ENCODE measurements at places on chromosomes 5 and 9.

DNA sequence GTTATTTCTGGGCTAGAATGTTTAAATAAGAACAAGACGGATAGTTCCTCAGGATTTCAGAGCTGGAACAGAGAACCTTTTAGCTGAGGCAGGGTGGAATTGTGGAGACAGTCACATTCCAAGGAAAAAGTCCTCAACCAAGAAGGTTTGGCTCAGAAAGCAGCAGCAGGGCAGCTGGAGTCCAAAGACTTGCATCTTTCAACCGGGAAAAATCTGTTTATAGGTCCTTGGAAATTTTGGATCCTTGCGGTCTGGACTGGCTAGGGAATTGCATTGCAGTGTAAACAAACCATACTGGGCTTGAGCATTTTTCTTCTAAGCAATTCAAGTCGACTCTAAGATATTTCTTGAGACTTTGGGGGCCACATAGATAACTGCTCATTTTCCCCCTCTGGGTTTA lies 40.8 kb upstream of the HMHB1 start:
- no peak for DNase-seq

- peak; percentile 48 for DNase-seq
Observed at GRCh38 chr9:92608909-92609445, 61.0 kb downstream of the IPPK start.

GRCh38 chr5:177339107-177339638 lies 12.3 kb downstream of the LMAN2 start:
- DNase-seq: no peak

- no peak for DNase-seq
Observed at GRCh38 chr5:37696190-37697021, 143.4 kb downstream of the GDNF start.

DNA sequence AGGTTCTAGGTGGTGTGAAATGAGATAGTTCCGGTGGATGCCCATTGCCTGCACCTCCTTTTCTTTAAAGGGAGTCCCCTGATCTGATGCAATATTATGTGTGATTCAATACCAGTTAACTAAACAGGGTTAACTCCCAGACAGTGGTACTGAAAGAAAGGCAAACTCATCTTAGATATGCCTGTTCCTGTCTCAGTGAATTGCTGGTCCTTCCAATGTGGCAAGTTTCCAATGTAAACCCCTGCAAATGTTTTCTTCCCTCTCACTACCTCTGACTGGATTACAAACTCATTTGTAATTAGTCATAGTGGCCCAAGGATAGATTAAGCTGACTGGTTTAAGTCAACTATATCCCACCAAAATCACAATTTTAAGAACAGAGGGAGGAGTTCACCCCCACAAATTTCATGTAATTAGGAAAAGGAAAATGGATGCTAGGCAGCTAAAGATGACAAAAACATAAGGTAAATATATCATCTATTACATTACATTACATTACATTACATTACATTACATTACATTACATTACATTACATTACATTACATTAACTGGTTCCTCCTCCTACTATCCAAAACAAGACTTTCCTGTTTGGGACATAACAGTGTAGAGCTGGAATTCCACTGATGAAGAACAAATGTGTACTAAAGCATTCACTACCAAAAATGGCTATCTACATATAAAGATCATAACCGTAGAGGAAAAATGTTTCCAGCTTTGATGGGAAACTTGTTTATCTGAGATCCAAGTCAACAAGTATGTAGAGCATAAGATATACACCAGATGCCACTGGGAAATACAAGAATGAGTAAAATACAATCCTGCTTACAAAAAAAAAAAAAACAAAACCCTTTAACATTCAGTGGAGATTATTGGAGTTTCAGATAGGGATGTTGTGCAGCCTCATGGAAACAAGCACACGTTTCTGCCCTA lies 121.5 kb upstream of the SNX2 start:
- no peak for DNase-seq

DNA sequence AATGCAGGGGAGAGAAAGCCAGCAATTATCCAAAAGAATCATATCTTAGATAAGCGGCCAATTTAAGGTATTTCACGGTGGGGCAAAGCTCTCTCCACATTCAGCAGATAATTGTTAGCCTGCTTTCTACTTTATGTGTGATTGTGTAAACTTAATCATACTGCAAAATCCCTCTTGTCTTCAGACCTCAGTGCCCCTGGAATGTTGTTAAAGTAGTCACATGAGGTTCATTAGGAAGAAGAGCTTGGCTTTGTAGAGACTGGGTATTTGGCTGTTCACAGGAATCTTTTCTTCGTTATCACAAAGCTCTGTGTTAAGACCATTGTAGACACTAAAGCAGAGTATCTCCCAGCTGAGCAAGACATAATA lies 127.0 kb downstream of the RFK start:
- DNase-seq: peak; percentile 74

- no peak for DNase-seq
Observed at GRCh38 chr5:61423487-61424145, 91.6 kb downstream of the ZSWIM6 start.

GRCh38 chr5:74956278-74956677 lies 90.1 kb upstream of the FAM169A start:
- DNase-seq: no peak

DNA sequence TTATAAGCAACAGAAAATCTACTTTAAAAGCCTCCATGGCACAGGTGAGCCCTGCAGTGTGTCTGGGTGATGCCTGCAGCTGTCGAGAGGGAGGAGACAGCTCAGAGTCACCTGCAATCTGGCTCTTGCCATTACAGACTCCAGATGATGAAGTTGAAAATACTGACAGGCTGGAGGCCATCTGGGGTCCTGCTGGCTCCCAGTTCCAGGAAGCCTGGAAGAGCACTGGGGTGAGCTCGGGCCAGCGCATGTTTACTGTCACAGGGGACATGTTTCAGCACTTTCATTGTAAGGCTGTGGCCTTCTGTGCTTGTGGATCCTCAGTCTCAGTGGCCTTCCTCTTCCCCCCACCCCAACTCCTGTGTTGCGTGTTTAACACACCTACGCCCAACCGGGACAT lies 28.4 kb downstream of the CEL start:
- no peak for DNase-seq

DNA sequence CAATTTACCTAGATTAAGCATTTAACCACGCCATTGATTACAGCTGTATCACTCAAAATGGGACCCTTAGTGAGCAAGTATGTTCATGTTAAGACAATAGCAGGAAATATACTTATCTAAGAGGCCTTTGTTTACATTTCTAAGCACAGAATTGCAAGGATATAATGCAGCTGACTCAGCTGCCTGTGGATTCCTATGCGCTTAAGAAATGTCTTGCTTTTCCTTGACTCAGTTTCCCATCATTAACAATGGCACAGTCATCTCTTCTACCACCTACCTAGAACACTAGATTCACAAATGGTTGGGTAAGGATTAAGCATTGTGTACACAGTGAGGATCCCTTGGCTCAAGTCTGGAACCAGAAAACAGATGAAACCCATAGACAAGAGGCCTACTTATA lies 163.8 kb downstream of the TSSK1B start:
- no peak for DNase-seq

DNA sequence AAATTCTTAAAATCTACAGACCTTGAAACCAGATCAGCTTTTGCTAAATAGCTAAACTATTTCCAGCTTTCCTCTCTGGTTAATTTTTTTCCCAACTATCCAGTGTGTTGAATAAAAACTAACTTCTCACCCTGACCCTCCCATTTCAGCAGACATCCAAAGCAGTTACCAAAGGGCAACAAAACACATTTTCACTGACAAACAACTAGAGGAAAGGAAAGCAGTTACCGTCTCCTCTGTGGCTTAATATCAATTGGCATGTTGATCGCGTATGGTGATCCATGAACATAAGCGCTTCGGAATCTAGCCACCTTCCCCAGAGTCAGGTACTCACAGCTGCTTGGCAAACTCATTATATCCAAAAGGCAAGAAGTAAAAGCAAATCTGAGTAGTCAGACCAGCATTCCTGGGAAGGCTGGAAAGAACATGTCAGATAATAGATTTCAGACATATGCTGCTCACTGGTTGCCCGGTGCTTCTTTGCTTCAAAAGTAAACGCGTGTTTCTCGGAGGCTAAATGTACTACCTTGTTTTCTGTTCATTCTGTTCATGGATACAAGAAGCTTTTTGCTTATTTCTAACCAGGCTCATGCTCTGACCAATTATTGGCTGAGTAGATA lies 463.4 kb downstream of the PDE4D start:
- DNase-seq: no peak

DNA sequence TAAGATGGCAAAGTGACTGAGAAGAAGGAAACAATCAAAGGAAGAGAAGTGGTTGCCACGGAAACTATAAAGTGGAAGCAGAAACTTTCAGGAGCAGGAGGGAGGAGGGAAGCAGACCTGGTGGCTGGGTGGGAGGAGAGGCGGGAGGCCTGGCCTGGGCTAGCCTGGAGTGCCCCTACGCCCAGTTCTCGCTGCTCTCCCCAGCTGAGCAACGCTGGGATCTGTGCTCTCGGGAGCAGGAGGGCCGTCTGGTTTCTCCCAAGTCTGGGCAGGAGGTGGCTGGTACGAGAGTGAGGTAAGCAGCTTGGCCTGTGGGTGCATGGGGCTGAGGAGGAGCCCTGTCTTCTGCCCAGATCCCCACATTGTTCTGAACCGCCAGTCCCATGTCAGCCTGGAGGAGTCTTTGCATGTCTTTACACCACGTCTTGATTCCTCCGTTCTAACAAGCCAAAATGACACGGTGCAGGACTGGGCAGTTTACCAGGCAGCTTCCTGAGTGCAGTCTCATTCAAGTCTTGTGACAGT lies 15.0 kb upstream of the DAB2IP start:
- DNase-seq: no peak

DNA sequence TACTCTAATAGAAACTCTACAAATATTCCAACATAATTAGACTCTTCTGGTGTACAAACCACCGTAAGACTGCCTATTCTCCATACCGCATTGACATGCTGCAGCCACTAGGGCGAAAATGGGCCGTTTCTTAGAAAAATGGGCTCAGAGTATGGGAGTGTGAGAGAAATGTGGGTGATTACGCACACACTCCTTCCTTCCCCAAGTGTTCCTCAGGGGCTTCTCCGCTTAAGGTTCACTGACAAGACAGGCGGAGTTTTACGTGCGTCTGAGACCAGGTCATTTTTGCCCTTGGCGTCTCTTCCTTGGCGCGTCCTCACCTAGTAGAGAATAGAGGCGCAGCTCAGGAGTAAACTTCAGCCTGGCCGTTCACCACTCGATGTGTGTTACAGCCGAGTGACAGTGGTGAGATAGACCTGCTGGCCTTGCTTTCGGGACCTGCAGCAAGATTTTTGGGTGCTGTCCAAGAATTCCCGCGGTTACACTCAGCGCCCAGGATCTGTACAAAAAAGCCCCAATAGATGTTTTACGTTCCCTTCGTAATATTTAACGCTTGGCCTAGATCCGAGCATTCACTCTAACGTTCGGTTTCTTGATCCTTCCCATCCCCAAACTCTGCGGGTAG lies 1.8 kb upstream of the NTRK2 start:
- peak; percentile 21 for DNase-seq

DNA sequence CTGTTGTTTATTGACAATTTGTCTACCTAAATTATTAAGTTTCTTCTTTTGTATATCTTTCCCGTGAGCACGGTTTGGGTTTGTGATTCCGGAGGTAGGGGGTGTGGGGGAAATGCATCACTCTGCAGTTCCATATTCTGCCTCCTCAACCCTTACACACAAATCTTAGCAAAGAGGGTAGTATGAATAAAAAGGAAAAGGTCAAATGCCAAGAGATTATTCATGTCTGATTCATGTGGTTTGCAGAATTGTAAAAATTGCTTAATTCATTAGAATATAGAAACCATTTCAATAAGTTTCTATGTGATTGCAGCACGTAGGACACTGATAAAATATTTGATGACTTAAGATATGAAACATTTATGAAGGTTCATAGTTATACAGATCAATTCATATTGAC lies 601.9 kb downstream of the SEMA5A start:
- no peak for DNase-seq

DNA sequence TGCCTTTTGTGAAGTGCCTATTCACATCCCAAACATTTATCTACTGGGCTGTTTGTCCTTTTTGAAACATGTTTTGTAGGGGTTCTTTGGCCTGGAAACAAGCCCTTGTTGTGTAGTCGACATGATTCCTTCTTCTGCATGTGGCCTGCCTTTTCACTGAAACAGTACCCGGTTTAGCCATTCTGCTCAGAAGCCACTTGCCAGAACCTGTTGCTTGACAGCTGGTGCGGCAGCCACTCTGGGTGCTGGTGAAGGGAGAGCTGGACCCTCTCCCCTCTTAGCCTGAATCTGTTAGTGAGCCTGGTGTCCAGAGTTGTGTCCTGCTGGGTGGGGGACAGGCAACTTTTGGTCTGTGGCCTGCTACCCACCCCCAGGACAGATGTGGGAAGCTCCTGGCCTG lies 128.8 kb upstream of the CACNA1B start:
- no peak for DNase-seq

DNA sequence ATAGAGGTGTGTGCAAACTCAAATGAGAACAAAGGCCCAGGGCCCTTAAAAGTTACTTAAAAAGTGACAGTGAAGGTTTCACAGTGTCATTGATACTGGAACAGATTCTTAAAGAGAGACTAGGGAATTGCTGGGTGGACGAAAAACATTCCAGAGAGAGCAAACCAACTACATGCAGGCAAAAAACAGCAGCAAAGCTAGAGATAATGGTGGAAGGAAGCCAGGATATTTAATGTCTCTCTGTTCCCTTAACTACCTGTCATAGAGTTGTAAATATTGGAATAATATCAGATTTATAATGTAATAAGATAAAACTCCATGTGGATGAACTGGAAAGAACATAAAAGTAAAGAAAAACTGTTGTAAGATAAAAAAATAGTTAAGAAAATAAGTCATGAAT lies 508.6 kb downstream of the TAF11L14 start:
- no peak for DNase-seq

- DNase-seq: no peak
Observed at GRCh38 chr9:11038366-11038765, 425.6 kb upstream of the PTPRD start.

GRCh38 chr5:154164249-154164581 lies 26.3 kb upstream of the GALNT10 start:
- no peak for DNase-seq

- DNase-seq: no peak
Observed at GRCh38 chr9:74973714-74974113, 21.0 kb upstream of the C9orf40 start.

- no peak for DNase-seq
Observed at GRCh38 chr5:128470663-128471062, 67.4 kb downstream of the FBN2 start.

- DNase-seq: no peak
Observed at GRCh38 chr9:129383019-129383560, 205.0 kb upstream of the IER5L start.

DNA sequence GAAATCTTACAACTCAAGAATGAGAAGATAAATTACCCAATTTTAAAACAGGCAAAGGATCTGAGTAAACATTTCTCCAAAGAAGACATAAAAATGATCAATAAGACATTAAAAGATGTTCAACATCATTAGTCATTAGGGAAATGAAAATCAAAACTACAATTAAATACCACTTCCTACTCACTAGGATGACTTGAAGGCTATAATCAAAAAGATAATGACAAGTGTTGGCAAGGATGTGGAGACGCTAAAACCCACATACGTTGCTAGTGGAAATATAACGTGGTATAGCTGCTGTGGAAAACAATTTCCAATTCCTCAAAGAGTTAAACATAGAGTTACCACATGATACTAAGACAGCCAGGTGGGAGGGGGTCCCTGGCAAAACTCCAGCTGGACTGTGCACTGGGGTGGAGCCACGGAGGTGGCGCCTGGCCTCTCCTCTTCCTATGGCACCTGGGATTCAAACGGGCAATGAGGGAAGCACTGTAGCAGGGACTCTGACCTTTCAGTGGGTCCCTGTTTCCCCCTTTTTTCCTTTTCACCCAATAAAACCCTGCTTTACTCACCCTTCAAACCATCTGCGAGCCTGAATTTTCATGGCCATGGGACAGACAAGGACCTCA lies 5.9 kb downstream of the ARSB start:
- DNase-seq: no peak
